ENCODE measurements at places on chromosomes 2 and 18.

- no peak for DNase-seq
These were observed 85.6 kb downstream of the ZNF804A start for GRCh38 chr2:184683911-184684310.

DNA sequence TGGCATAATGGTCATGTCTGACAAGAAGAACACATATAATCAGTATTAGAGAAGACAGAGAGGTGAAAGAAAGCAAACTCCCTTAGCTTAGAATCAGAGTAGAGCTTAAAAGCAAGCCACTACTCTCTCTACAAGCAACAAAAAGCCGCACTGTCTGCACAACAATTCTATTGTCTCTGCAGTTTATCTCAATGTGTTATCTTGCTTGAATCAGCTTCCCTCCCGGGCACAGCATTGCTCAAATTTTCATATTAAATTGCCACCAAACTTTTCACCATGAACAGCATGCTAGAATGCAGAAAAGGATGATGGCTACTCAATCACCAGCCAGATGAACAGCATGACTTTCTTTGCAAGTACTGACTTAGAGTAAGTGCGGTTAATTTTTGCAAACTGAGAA lies 356.0 kb upstream of the KYNU start:
- DNase-seq, result no peak

- no peak for DNase-seq
These were observed 413.0 kb downstream of the PTPRM start for GRCh38 chr18:7980136-7980535.

DNA sequence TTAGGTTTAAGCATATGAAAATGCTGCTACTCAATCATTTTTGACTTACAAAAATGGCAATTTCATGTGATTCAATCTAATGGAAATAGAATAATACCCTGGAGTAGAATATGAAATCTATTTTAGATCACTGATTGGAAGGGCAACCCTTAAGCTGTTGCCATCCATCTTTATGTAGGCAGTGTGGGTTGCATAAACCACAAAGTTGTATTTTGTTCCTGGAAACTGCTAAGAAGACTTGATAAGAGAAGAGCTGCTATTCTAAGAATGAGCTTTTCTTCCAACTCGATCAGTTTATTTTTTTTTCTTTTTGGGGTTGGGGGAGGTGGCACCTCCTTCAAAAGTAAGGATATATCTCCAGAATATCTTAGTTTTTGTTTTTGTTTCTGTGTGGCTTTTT lies 60.2 kb downstream of the CAVIN2 start:
- no peak for DNase-seq

- no peak for DNase-seq
These were observed 29.3 kb downstream of the HAUS1 start for GRCh38 chr18:46133534-46133933.

GRCh38 chr2:38654528-38655381 lies 11.2 kb upstream of the GALM start:
- no peak for DNase-seq

DNA sequence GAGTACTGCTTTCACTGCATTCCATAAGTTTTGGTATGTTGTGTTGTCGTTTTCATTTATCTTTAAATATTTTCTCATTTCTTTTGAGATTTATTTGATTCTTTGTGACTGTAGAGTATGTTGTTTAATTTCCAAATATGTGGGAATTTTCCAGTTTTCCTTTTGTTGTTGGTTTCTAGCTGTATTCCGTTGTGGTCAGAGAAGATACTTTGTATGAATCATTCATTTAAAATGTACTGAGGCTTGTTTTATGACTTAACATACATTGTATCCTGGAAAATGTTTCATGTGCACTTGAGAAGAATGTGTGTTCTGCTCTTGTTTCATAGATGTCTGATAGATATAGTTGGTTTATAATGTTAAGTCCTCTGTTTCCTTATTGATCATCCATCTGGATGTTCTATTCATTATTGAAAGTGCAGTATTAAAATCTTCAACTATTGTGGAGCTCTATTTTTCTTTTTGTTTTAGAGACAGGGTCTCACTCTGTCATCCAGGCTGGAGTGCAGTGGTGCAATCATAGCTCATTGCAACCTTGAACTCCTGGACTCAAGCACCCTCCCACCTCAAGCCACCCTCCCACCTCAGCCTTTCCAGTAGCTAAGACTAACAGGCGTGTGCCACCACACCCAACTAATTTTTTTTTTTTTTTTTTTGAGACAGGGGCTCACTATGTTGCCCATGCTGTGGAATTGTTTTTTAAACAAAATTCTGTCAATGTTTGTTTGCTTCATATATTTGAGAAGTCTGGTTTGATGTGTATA lies 96.8 kb downstream of the TAF4B start:
- DNase-seq, result no peak

- DNase-seq, result no peak
These were observed 114.8 kb downstream of the PLB1 start for GRCh38 chr2:28610583-28611201.

DNA sequence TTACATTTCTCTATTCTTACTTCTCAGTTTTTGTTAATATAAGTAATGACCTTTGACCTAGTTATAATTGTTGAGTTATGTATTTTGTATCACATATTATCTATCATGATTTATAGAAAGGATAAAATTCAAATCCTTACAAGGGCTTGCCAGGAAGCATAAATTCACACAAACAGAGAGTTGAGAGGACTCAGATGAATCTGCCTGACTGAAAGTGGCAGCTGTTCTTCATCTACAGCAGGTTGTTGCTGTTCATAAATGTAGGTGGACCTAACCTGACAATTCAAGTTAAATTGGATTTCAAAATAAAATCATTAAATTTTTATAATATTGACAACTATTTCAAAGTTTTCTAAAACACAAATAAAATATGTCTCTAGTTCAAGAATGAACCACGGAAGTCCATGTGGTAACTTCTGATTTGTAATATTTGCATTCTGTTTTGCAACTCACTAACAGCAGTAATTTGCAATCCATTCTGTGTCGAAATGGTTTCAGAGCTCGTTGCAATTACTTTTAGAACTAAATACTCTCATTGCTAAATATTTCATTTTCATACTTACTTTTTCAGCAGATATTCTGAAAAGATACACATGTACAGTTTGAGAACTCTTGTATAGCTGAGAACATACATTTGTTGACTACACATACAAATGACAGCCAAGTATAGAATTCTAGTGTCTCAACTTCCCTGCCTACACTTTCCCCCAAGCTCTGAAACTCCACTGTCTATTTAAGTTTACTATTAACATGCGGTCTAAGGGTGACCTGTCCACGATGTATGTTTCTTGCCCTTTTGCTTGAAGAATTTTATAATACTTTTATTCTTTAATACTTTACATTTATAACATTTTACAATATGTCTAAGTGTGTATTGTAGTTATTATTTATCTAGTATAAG lies 25.7 kb downstream of the SCN7A start:
- DNase-seq, result no peak

DNA sequence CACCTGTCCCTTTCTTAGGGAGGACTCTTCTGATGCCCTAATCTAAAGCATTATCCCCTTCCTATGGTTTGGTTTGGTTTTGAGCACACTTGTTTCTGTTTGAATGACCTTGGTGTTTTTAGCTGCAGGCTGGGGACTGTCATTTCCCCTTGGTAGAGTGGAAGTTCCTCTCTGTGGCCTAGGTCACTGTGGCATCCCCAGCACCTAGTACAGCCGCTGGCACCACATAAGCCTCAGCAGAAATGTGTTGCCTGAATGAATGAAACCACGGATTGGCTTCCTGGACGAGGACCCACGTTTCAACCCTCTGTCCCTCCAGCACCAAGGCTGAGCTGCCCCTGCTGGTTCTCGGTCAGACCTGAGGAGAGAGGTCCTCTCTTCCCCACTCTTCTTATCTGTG lies 159.9 kb downstream of the CTIF start:
- no peak for DNase-seq

DNA sequence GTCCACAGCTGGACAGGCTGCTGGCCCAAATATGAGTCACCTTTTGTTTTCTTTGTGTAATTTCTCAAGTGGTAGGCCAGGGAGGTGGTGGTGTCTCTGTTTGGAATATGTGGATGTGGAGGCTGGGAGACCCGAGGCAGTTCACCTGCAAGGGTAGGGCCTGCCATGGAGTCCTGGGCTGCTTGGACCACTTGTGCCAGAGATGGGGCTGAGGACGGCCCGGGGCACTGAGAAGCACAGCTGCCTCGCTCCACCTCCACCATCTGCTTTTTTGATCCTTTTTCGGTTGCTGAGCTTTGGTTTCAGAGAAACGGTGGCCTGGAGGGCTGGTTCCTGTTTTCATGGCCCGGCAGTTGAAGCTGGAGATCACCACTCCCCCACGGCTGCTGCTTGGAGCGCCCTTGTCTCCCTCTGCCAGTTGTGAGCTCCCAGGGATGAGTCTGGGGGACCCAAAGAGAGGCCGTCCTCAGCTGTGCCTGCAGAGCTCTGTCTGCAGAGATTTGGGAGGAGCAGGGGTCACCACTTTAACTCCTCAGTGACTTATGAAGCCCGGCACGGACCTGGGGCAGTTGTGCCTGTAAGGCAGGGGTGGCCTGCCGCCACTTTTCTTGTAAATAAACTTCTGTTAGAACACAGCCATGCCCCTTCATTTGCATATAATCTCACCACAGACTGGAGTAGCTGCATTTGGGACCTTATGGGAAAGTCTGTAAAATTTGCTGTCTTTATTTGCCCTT lies 67.6 kb upstream of the MCFD2 start:
- DNase-seq, result no peak

- no peak for DNase-seq
These were observed 6.1 kb upstream of the SLC35F5 start for GRCh38 chr2:113762377-113763118.

DNA sequence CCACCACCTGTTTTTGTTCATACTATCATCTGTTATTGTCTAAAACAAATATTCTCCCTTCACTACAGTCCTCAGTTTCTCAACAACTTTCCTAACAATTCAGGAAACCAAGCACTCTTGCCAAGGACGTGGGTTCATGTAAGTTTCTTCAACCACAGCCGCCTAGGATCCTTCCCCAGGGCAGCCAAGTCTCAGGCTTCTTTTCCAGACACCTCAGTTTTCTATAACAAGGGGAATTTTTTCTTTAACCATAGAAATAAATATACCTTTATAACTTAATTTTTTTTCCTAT lies 39.4 kb upstream of the AGPS start:
- no peak for DNase-seq

DNA sequence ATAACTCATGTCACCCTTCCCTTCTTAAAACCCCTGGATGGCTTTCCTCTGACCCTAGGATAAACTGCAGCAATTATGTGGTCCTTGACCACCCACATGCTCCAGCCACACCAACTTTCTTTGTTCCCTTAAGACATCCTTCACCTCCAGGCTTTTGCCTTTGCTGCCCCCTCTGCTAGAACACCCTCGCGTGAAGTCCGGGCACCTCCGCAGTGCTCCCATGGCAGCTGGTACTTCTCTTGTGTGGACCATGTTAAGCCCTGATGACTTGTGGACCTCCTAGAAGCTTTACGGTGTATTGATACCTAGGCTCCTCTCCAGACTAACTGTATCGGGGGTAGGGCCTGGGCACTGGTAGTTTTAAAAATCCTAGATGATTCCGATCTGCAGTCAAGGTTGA lies 824 bp upstream of the ABHD1 start:
- no peak for DNase-seq

DNA sequence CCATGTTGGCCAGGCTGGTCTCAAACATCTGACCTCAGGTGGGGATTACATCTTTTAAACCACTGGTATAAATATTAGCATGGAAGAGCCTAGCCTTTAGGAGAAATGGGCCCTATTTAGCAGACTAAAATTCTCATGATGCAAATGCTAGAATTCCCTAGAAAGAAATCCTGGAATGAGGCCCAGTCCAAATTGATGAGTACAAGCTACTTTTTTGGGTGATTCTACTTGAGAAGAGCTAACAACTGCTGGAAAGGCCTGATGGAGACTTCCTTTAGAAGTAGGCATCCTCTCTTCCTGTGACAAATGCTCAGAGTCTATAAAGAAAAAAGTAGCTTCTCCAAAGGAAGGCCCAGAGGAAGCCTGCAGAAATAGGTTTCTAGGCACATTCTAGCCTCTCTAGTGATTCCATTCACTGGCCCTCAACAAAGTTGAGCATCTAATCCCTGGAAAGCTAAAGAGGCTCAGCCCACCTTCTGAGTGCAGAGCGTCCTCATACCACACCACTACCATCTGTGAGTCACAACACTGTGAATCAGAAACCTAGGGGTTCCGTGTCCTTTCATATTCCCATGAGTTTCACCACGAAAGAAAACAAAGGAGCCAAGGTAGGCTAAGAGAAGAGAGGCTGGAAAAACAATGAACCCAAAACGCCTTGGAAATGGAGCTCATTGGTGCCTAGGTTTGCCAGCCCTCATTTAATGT lies 183.1 kb downstream of the C1D start:
- no peak for DNase-seq

GRCh38 chr2:170076189-170076588 lies 101.8 kb upstream of the MYO3B start:
- DNase-seq, result no peak

DNA sequence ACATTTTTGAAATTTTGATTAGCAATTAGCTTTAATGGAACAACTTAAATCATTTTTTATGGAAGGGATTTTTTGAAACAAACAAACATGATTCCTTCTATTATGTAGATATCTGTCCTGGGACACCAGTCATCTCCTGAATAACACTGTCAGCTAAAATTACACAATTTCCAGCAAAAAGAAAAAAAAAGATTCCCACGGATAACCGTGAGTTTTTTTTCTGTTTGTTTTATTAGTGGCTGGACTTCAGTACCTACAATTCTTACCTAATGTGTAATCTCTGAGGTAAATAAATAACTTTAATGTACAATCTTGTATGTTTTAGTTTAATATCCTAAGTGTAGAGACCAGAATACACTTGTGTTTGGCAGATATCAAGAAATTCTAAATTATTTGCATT lies 126.6 kb upstream of the KYNU start:
- no peak for DNase-seq

GRCh38 chr2:240238201-240238600 lies 97.7 kb upstream of the OTOS start:
- DNase-seq, result no peak

GRCh38 chr2:238558456-238559099 lies 131.9 kb downstream of the ASB1 start:
- DNase-seq, result no peak

DNA sequence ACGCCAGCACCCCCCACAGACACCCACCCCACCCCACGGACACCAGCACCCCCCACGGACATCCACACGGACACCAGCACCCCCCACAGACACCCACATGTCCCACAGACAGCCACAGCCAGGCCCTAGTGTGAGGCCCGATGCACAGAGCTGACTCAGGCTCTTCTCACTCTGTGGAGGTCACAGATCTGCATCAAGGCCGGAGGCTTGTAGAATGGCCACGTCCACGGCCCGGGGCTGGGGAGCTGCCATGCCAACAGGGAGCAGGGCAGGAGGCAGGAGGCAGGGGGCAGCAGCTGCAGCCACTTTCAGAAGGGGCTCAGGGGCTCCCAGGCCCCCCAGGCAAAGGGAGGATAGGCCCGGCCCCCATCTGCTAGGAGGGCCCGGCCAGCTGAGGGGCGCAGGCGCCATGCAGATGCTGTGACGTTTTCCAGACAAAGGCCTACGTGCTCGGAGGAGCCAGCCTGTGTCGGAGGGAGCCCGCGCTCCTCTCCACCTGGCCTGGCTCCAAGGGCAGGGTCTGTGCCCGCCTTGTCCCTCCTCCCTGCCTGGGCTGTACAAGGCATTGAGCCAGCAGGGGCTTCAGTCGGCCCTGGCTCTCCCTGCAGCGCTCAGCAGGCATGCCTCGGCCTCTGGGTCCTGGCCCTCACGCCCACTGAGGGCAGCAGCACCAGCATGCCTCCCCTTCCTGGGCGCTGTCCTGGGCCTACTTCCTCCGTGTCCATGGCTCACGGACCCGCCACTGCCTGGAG lies 249.0 kb downstream of the TWIST2 start:
- DNase-seq, result no peak
